T-helper 22 cell (primary cell): ENCODE measurements at places on chromosomes 6 and 20.

DNA sequence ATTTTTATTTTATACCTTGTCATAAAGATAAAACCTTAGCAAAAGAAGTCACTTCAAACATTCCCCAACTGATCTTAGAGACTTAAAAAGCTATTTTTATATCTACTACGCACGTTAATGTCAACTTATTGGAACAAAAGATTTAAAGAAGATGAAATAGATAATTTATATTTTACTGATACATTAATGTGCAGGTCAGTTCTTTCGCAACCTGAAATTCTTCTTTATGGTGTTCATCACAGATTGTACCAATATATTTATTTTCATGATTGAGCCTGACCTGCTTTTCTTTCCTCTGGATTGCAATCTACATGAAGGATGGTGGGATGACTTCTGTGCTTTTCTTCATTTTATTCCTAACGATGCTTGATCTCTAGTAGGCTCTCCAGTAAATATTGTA lies 596.3 kb downstream of the PHF3 start:
- no peak for DNase-seq

DNA sequence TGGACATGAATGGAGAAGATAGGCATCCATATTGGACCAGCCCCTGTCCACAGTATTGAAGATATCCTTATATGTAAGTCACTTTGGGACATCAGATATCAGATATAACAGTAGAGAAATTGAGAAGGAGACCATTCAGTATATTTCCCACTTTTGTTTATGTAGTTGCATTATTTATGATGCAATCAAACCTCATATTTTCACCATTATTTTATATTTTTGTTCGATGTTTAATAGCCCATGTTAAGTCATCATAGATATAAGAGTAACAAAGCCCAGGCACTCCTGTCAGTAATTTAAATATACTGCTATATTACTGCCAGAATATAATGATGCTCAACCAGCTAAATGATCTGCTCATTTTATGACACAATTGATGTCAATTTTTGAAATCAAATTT lies 744.5 kb upstream of the EPHA7 start:
- DNase-seq = no peak

DNA sequence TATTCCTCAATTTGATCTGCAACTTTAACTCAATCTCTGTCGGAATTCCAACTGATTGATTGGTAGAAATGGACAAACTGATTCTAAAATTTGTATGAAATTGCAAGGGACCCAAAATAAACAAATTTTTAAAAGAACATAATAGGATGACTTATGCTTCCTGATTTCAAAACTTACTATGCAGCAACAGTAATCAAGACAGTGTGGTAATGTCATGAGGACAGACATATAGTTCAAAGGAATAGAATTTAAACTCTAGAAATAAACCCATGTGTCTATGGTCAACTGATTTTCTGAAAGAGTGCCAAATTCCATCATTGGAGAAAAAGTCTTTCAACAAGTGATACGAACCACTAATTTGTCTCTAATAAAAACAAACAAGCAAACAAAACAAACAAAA lies 1320.1 kb upstream of the GJE1 start:
- DNase-seq = no peak

DNA sequence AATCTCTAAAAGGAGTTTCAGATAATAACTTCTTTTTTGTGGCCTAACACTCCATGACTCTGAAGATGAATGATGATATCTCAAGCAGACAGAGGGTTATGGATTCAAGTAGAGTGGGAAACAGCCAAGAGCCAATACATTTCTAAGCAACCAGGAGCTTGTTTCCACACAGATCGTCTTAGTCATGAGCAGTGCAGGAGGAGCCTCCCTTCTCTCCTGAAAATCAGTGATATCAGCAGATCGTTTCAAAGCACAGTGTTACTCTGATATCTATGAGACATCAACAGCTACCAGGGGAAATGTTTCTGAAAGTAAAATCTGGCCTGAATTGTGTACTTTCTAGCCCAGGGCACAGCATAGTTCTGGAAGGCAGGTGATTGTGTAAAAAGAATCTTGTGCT lies 11.5 kb downstream of the ADGRG6 start:
- no peak for DNase-seq

- no peak for DNase-seq
Observed at GRCh38 chr6:141140905-141141304, 991.8 kb upstream of the GJE1 start.

DNA sequence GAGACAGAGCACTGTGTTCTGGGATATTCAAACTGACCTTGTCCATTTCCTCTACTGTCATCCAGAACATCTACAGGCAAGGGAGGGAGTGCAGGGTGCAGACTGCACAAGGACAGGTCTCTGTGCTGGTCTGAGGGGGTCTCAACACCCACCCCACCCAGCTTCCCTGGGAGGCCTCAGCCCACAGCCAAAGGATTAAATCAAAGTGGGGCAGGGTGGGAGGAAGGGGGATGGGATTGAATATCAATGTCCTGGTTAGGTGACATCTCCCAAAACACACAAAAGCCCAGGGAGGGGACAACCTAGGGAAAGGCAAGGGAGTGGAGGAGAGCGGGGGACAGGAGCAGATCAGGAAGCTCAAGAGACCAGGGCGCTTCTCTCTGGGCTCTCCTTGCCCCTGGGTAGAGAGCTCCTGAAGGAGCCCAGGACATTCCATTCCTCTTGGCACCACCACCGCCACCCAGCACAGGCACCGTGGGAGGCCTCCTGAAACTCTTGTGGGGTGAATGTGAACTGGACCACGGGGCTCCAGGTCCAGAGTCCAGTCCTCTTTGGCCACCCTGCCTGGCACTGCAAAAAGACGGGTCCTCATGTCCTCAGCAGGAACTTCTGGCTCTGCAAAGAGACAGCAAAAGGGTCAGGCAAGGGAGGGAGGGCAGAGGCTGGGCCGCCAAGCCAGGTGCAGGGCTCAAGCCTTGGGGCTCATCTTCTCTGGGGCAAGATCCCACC lies 73.9 kb downstream of the JPH2 start:
- DNase-seq = no peak

GRCh38 chr20:63381781-63382431 lies 20.8 kb upstream of the CHRNA4 start:
- DNase-seq = no peak

GRCh38 chr6:168884050-168884645 lies 369.5 kb downstream of the THBS2 start:
- DNase-seq = no peak

DNA sequence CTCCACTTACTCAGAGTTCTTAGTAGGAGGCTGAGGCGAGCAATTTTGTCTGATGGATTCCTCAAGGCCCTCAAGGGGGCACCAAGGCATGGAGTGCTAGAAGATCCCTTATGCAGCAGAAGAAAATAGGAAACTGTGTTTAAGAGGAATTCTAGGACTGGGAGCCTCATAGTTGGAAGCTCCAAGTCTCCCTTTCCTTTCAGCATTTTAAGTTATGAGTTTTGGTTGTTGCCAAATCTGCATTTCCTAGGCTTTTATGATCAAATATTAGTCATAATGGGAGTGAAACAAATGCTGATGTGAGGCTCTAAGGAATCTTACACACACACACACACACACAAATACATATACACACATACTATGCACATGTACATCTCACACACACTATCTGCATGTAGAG lies 714.0 kb downstream of the UTRN start:
- DNase-seq = no peak
